ENCODE measurements at places on chromosomes 2 and 18. TPM values are rescaled to one million over a fixed set of nuclear protein-coding genes. Genes with fewer than 3 reads are reported as not detected.

DNA sequence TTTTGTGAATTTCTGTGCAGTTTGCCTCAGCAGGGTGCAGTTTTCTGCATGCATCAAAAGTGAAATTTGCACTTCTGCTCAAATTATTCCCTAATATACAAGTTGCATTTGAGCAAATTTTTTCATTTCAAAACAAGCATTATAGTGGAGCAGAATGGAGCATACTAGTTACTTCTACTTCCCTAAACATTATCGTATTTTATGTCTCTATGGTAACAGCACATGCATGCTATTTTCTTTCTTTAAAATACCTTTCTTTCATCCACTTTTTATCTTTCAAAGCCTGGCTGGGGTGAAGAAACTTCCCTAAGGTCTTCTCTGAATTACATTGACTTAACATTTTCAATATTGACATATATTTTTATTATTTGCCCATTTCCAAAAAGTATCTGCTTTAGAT, 11.2 kb downstream of the RHBDD1 start:
- DNase-seq = no peak

- DNase-seq = no peak
Measured at GRCh38 chr18:73980289-73980979, 167.2 kb downstream of the FBXO15 start.

DNA sequence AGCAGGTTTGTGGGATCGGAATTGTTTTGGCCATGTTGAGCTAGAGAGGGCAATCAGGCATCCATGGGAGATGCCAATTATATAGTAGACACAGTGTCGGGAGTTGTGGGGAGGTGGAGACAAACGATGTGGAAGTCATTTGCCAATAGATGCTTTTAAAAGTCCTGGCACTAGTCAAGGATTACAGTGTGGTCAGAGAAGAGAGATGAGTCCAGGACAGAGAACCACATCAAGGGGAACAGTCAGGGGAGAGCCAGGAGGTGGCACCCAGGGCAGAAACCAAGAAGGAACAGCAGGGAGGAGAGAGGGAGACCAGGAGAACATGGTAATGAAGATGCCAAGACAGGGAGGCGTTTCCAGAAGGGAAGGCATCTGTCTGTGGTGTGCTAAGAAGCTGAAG, 81.2 kb downstream of the ARL4C start:
- DNase-seq = no peak

GRCh38 chr2:8045081-8045614, 636.7 kb upstream of the ID2 start:
- DNase-seq = no peak

GRCh38 chr2:227703280-227703732, 14.5 kb downstream of the SLC19A3 start:
- DNase-seq = no peak

GRCh38 chr18:31741097-31741735, 19.5 kb downstream of the SLC25A52 start:
- DNase-seq = no peak

MORN2 gene
- total RNA-seq = 9.5 TPM
